ENCODE measurements at places on chromosomes 16 and 17.

DNA sequence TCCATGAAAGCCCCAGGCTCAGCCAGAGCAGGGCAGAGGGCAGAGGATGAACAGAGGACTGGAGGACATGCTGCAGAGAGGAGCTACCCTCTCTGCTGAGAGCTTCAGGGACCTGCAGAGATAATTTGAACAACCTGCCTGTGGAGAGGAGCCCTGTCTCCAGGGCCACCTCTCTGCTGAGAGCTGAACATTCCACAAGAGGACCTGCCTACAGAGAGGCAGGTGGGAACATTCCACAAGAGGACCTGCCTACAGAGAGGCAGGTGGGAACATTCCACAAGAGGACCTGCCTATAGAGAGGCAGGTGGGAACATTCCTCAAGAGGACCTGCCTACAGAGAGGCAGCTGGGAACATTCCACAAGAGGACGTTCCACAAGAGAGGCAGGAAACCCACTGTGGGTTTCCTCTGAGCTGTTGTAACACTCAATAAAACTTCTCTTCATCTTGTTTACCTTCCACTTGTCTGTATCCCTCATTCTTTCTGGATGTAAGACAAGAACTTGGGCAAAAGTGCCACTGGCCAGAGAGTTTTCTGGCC, 551.9 kb upstream of the CA10 start:
- no peak for DNase-seq

- no peak for DNase-seq
These were observed 33.9 kb downstream of the MAP2K3 start for GRCh38 chr17:21318439-21318838.

GRCh38 chr16:86011532-86011931, 112.6 kb downstream of the IRF8 start:
- DNase-seq, result no peak

GRCh38 chr17:74768069-74768762, 7.9 kb downstream of the NAT9 start:
- DNase-seq, result no peak

- no peak for DNase-seq
These were observed 46.1 kb upstream of the BPTF start for GRCh38 chr17:67779098-67779672.

DNA sequence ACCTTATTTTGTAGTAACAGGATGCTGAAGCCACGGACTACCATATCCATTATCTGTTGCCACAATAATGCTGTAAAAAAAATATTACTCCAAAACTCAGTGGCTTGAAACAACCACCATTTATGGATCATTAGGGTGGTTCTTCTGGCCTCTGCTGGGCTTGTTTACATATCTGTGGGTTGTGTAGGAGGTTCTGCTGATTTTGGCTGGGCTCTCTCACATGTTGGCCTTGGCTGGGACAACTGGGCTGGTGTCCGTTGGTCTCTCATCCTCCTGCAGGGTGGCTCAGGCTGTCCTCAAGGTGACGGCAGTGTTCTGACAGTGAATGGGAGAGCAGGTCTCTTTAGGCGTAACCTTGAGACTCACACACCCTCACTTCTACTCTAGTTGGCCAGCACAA, 76.0 kb downstream of the GPR139 start:
- DNase-seq, result no peak

GRCh38 chr17:17032131-17032692, 10.0 kb upstream of the MPRIP start:
- no peak for DNase-seq

GRCh38 chr16:71851746-71852145, 6.0 kb downstream of the ATXN1L start:
- no peak for DNase-seq

GRCh38 chr16:81443688-81444447, 740 bp upstream of the CMIP start:
- DNase-seq, result no peak

GRCh38 chr17:27907976-27908558, 14.9 kb upstream of the LYRM9 start:
- DNase-seq, result no peak

DNA sequence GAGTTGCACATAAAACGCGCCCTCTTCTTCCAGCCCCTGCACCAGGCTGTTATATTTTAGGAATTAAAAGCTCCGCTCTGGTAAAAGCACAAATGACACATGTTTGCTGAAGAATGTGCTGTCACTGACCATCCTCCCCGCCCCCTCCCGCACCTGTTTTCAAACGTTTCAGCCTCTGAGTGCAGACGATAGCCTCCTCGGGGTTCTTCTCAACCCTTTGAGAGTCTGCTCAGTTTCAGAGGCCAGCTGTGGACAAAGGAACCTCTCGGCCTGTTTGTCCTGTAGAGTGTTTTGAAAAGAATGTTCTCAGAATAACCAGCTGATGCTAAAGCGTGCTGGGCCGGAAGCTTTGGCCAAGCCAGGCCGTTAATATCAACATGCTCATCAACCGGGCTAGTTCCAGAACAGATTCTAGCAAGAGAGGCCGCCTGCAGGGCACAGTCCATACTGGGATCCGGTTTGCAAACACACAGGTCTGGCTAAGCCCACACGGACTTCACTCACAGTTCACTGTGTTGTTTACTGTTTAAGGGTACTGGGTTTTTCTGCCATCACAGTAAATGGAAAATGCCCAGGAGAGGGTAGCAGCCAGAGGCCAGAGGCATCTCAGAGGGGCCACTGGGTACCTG, 6.4 kb upstream of the CACNG4 start:
- DNase-seq, result no peak

DNA sequence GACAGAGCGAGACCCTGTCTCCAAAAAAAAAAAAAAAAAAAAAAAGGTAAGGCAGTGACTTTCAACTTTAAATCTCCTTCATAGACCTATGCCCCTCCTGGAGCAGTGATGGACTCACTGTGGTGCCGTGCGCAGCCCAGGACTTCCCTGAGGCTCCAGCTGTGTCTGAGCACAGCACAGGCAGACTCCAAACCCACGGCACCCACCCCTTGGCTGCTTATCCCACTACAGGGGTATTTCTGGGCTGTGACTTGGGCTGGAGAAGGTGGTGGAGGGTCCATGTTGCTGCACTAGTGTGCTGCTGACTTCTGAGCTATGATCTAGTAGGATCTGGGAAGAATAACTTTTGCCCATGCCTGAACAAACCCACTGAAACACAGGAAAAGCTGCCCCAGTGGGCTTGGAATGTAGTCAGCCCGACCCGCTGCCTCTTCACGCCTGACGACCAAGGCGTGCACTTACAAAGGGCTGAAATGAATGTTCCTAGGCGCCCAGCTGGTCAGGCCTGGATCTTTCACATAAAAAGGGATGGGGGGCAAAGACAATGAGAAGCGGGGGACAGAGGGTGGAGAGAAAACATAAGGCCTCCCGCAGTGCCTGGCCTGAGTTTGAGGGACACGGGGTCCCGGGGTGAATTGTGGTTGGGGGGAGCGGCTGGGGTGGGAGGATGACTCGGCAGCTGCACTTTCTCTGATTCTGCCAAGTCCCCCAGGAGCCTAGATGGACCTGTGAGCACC, 83.0 kb downstream of the IRF8 start:
- no peak for DNase-seq

DNA sequence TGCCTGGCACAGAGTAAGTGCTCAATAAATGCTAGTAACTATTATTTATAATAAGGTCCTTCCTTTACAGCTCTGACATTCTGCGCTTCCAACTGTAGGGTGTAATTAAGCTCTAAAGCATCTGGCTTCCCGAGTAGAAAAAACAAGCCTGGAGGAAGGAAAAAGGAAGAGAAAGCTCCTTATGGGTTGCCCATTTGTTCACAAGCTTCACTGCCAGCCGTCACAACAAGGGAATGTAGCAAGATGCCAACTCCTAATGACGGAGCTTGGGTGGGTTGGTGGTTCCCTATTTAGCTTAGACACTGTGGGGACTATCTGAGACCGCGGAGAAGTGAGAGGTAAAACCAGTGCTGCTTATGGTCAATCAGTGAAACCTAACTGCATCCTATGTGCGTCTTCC, 7.3 kb upstream of the RPRML start:
- no peak for DNase-seq

GRCh38 chr17:82497483-82498405, 21.8 kb upstream of the FOXK2 start:
- no peak for DNase-seq

- DNase-seq, result no peak
These were observed 46.1 kb downstream of the RAB11FIP3 start for GRCh38 chr16:471353-472198.

DNA sequence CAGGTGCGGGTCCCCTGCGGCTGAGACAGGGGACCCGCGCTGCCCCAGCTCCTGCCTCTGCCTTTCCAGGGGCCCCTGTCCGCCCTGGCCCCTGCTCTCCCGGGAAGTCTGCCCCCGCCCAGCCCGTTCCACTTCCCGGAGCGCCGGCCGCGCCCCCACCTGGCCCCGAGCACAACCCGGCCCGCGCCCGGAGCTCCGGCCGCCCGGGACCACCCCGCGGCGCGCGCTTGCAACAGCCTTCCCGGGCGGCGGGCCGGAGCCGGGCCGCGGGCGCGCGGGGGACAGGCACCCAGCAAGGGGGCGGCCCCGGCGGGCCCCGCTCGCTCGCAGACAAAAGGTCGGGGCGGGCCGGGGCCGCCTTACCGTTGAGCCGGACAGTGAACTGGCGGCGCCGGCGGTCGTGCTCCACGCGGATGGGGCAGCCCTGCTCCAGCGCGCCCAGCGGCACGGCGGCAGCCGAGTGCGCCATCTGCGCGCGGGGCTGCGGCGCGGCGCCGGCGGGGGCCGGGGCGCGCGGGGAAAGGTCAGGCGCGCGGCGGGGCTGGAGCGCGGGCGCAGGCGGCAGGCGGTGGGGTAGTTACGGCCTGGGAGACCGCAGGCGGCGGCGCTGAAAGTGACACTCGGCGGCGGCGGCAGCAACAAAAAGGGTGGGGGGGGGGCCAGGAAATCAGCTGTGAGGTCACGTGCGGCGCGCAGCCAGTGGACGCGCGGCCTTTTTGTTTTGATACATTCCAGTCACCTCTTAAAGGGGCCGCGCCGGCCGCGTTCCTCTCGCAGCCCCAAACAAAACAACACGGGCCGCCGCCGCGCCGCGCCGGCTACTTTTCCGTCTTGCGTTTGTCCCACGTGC, at the start of gene NATD1:
Gene NATD1, minus strand, starts transcription at position 615 of the 850 bp plus-strand sequence. Its CDS starts 146 bp downstream, at position 469.
- DNase-seq, result no peak

DNA sequence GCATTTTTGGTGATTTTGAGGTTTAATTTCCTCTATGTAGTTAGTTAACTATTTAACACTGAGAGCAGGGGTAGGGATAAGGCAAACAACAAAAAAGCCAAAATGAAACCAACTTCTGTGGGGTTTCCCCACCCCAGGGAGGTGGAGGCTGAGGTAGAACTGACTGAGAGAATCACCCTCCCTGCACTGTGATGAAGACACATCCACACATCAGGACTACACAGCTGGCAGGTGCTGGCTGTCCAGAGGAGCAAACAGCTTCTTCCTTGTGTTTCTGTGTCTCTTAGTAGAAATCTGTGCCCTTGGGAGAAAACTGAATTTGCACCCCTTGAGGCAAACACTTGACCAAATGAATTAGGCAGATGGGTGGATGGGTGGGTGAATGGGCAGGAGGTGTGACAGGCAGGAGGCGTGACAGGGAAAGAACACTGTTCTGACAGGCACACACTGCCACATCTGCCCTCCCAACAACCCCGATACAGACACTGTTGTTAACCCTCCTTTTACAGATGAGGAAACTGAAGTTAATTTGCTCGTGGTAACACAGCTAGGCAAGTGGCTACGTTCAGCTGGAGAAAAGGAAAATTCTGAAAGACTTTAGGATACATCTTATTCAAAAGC, 62.9 kb upstream of the AMZ2 start:
- DNase-seq, result no peak

DNA sequence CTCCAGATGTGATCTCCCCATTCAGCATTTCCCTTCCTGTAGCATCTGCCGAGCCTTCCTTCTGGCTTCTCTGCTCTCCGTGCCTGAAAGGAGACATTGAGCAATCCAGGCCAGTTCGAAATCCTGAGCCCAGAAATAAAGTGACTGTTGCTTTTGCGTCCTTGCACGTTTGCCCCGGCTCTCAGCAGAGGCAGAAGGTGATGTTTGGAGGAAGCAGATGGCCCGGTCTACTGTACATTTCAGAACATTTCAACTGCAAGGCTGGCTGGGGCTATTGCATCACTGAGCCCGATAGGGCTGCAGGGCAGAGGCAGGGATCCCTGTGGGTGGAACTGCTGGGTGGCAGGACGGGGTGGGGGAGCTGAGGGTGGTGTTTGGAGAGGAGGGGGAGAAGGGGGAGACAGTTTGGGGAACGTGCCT, 29.4 kb downstream of the IRF8 start:
- DNase-seq, result no peak

GRCh38 chr17:75135946-75136345, 4.4 kb upstream of the NT5C start:
- DNase-seq, result no peak

DNA sequence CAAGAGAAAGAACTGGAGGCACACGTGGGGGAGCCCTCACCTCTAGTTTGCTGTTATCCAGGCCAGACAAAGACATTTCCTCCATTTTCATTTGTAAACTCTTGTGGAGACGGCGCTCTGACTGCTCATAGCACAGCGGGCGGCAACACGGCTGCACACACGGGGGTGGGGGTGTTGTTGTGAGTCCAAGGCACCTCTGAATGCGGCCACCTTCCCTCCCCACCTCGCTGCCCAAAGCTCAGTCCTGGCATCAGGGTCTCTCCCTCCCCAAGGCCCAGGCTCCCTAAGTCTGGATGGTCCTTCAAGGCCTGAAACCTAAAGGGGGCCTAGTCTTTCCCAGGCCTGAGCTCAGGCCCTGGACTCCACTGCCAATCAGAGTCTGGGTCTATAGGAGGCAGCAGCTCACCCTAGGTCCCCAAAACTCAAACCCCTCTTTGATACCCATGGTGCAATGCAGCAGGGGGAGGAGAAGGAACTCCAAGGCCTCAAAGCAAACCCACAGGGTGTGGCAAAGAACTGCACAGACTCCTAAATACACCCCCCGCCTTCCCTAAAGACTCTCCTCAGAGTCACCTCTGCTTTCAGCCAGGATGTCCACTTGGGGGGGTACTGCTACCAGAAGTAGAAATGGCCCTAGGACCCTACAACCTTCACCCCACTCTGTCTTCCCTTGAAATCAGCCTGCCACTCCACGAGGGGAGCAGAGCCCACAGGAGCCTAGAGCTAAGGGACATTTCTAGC, 1.5 kb downstream of the ATXN7L3 start:
- no peak for DNase-seq

Data from NCI-H2107 (cell line).